ENCODE measurements at places on chromosomes 16 and 17.

- DNase-seq = no peak
Measured at GRCh38 chr16:28098171-28098958, 34.9 kb upstream of the GSG1L start.

GRCh38 chr16:3774819-3775218, 57.5 kb upstream of the TRAP1 start:
- DNase-seq = no peak

DNA sequence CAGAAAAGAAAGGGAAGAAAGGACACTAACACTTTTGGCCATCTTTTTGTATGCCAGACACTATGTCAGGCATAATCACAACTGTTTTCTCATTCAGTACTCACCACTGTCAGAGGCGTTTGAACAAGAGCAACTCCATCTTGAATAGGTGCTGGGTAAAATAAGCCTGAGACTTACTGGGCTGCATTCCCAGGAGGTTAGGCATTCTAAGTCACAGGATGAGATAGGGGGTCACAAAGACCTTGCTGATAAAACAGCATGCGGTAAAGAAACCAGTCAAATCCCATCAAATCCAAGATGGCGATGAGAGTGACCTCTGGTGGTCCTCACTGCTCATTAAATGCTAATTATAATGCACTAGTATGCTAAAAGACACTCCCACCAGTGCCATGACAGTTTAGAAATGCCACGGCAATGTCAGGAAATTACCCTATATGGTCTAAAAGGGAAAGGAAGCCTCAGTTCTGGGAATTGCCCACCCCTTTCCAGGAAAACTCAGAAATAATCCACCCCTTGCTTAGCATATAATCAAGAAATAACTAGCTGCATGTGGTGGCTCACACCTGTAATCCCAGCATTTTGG, 14.9 kb upstream of the LYRM9 start:
- DNase-seq = no peak

DNA sequence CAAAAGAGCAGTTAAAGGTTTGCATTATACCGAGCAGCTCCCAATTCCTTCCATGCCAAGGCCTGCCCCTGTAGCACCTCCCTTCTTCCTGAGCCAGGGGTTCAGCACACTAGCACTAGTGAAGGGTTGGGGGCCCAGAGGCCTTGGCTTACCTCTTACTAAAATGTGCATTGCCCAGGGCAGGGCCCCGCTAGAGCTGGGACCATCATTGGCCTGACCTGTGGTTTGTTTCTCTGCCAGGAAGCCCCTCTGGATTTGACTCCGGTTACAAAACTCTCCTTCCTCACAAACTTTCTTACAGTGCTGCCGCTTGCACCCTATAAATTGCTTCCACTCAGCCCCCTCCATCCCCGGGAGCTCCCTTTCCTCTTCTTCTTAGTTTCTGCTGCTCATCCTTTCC, 33.8 kb downstream of the MPRIP start:
- no peak for DNase-seq

DNA sequence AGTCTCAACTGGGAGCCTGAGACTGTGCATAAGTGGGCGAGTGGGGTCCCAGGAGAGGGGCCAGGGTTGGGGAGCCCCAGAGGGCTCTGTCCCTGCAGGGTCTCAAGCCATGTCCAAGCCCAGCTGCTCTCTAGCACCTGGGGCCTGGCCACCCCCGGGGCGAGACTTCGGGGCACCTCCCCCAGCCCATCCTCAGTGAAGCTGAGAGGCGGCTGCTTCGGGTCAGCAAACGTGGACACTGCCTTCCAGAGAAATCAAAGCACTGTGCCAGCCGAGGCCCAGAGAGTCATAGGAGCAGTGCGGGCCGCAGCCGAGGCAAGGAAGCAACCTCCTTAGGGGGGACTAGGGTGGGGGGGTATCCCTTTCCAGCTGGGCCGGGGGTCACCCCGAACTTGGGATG, 77.5 kb downstream of the ENGASE start:
- DNase-seq = no peak

DNA sequence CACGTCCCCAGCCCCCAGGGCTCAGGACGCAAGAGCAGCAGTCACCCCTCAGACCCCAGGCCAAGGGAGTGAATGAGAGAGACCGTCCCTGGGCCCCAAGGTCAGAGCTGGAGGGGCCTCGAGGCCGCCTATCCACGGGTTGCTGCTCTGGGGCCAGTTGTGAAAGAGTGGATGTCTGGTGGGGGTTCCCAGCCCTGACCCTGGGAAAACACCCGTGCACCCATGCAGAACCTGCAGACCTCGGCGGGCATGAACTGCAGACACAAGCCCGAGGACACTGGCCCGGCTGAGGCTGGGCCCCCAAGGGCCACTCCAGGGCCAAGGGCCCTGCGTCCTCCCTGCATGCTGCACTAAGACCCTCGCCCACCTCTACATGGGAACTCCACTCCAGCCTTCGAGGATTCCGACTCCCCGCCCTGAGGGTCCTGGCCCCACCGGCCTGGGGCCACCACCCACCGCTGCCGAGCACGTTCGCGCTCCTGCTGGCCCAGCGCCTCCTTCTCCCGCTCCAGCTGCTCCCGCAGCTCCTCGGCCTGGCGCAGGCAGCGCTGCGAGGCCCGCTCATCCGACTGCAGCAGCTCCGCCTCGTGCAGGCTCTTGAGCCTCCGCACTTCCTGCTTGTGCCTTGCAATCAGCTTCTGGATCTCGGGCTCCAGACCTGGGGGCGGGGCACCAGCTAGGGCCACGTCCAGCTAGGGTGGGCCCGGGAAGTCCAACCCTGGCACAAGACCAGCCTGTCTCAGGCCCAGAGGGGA, 27.6 kb upstream of the AATK start:
- DNase-seq = no peak
